Uterus (tissue), 4 donors: ENCODE measurements at places on chromosomes 3 and 15. TPM values are rescaled to one million over a fixed set of nuclear protein-coding genes. Genes with fewer than 3 reads are reported as not detected.

GRCh38 chr15:68578175-68578979 lies 416 bp upstream of the CORO2B start:
- H3K27ac ChIP-seq, result peak overlapping the region; percentile 75
- H3K36me3 ChIP-seq, result no peaks in the 10 kb centered on the region
- peak overlapping the region; percentile 32 for H3K4me3 ChIP-seq
- peak; percentile 86 for DNase-seq
- H3K27me3 ChIP-seq, result no peaks in the 10 kb centered on the region

DNA sequence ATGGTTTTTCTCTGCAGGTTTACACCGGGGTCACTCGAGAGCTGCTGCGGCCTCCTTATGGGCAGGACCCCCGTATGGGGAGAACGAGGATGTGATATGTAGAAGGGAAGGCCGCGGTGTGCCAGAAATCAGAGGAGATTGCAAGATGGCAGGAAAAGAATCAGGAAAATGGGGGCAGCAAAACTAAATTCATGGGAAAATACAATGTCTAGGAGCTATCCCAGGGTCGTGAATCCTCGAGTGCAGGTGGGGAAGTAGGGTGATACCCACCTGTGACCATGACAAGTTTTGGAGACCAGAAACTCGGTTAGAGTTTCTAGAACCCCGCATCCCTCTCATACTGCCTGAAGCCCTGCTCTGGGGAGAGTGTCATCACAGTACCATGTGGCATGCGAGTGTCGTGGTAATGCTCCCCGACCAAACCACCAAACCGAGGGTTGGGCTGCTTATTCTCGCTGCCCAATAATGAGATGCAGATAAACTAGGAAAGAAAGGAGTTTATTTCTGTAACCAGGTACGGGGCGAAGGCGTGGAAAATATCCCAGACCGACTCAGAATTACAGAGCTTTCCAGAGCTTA lies 781 bp downstream of the TRNT1 start:
- H3K4me1 ChIP-seq, result no peaks in the 10 kb centered on the region
- no peak for DNase-seq
- no peaks in the 10 kb centered on the region for H3K27me3 ChIP-seq
- H3K27ac ChIP-seq, result peak overlapping the region; percentile 86
- H3K4me3 ChIP-seq, result peak overlapping the region; percentile 58

DNA sequence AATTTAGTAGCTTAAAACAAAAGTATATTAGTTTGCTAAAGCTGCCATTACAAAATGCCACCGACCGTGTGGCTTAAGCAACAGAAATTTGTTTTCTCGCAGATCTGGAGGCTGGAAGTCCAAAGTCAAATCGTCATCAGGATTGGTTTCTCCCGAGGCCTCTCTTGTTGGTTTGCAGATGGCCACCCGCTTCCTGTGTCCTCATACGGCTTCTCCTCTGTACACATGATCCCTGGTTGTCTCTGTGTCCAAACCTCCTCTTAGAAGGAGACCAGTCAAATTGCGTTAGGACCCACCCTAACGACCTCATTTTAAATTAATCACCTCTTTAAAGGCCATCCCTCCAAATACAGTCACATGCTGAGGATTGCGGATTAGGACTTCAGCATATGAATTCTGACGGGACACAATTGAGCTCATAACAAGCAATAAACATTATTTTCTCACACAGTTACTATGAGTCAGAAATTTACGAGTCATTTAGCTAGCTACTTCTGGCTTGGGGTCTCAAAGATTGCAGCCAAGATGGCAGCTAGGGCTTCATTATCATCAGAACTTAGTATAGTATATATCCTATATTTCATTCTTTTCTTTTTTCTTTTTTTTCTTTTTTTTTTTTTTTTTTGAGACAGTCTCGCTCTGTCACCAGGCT lies 58.4 kb downstream of the RPL39L start:
- no peaks in the 10 kb centered on the region for H3K4me1 ChIP-seq
- H3K27me3 ChIP-seq, result no peaks in the 10 kb centered on the region
- H3K27ac ChIP-seq, result no peak overlapping the region
- DNase-seq, result no peak

- H3K4me3 ChIP-seq, result no peak overlapping the region
- H3K36me3 ChIP-seq, result no peaks in the 10 kb centered on the region
- H3K27me3 ChIP-seq, result no peaks in the 10 kb centered on the region
- no peaks in the 10 kb centered on the region for H3K4me1 ChIP-seq
Measured at GRCh38 chr3:168051070-168051469, 44.7 kb downstream of the GOLIM4 start.

DNA sequence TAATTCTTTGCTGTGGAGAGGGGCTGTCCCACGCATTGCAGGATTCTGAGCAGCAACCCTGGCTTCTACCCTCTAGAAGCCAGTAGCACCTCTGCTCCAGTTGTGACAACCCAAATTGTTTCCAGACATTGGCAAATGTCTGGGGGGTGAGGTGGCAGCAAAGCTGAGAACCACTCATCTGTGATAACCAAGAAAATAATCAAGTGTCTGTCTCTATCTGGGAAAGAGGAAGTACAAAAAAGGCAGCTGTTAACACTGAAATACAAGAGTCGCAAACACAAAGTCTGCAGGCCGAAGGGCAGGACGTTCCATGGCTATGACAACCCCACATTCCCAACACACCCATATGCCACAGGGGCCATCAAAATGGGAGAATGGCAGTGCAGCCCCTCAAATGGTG lies 42.2 kb upstream of the GNB5 start:
- no peaks in the 10 kb centered on the region for H3K4me1 ChIP-seq
- H3K27ac ChIP-seq, result no peak overlapping the region
- H3K27me3 ChIP-seq, result no peaks in the 10 kb centered on the region
- H3K4me3 ChIP-seq, result no peak overlapping the region
- H3K36me3 ChIP-seq, result no peaks in the 10 kb centered on the region

GMPPB gene
- 32.8 TPM for total RNA-seq

DNA sequence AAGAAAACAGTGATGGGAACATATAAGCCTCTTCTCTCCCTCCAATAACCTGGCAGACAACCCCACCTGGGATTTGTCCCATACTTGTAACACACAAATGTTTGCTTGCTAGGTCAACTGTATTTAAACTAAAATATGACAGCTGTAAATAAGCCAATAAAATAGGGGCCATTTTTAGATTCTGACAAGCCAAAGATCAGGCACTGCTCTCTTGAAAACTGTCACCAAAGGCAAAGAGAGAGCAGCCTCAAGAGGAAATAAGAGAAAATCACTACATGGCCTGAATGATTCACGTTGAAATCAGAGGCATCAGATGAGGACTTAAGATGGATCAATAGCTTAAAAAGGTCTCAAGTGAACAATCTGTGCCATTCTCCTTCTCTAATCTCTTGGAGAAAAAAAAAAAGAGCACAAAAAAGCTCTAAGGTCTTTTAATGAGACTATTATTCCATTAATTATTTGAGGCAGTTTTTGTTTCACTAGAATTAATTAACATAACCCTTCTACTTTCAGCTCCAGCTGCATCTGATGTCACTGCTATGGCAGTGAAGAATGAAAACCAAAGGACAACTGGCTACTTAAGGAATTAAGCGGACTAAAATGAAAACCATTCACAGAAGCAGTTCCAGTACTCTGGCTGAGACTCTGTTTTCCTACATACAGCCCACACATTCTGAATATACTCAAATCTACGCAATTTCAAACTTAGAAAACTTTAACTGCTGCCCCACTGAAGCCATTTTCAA lies 19.0 kb downstream of the MYO5A start:
- DNase-seq, result no peak
- H3K36me3 ChIP-seq, result no peaks in the 10 kb centered on the region
- H3K4me1 ChIP-seq, result no peaks in the 10 kb centered on the region

LRRC2 gene
- 7.9 TPM for total RNA-seq

GRCh38 chr3:13014755-13015285 lies 58.4 kb downstream of the IQSEC1 start:
- H3K27ac ChIP-seq, result no peak overlapping the region
- DNase-seq, result no peak
- H3K36me3 ChIP-seq, result no peaks in the 10 kb centered on the region

ANKUB1 gene
- not detected for total RNA-seq
